Activated T-cell treated with anti-CD3 and anti-CD28 coated beads, Interleukin-2, amount 50 U/mL, for 4 hours (primary cell): ENCODE measurements at places on chromosomes 7 and 10. TPM values are rescaled to one million over a fixed set of nuclear protein-coding genes. Genes with fewer than 3 reads are reported as not detected.

- no peak for DNase-seq
These were observed 945.5 kb downstream of the SORCS3 start for GRCh38 chr10:105586451-105587098.

DNA sequence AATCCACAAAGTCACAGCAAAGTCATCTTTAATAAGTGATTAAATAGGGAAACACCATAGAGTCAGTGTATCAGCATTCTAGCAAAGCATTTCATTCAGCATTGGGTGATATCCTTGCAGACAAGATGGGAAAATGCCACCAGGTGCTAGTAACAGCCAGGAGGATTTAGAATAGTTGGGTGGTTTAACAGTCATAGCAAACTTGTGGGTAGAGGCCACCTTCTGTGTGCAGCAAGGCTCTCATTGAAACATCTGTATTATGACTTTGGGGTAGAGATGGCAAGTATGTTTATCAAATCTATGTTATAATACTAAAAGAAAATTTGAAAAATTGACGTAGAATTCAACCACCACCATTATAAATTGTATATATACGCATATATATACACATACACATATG lies 26.4 kb upstream of the ADO start:
- no peak for DNase-seq

DNA sequence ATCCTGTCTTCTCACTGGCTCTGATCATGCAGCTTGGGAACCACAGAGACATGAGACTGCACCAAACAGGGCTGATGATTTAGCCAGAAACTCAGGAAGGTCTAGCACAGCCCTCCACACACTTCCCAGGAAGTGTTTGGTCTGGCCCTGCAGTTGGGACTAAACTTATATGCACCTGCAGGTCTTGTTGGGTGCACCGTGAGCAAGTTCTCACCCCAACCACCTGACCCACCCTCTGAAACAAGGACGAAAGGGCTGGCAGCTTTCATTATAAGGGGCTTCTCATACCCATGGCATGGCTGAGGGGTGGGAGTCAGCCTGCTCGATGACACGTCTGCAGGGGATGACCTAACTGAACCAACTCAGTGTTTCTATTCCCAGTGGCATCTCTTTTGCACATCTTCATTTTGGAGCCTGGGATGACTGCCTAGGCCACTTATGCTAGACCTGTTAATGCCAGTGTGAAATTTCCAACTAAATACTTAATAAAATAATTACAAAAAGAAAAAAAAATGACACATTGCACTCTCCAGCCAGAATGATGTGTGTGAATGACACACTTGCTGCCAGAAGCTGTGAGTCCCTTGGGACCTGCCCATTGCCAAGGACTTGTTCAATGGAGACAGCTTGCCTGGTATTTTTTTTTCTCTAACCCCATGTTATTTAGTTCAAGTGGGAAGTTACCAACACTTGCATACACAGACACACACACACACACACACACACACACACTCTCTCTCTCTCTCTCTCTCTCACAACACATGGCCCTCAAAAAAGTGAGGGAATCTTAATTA lies 102.6 kb downstream of the NEURL1 start:
- DNase-seq = no peak

DNA sequence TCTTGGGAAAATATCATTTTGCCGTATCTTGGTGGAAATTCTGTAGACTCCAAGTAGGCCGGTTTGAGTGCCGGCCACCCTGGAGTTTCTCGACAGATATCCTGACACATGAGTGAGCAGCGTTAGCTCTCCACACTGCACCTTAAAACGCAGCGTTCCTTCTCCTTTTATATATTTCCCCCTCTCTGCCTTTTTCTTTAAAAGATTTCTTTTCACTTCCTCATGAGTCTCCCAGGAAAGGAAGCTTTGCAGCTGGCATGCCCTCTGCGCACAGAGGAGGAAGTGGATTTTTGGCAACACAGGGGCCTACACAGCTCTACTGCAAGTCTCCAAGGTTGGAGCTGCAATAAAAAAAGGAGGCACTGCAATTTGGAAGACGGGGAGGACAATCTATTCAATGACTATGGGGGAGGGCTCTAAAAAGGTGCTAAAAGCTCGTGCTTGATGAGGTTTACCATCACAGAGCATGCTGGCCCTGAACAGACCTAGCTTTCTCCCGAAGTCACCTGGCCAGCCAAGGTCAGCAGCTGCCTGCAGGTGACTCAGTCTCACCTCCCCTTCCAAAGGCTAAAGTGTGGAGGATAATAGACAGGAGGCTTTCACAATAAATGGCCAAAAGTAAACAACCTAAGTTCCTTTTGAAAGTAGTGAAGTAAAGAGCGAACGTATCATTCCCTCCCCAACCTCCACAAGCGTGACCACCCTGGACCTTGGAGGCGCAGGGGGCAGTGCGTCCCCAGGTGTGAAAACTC lies 252.8 kb downstream of the ZMYND11 start:
- DNase-seq = no peak

DNA sequence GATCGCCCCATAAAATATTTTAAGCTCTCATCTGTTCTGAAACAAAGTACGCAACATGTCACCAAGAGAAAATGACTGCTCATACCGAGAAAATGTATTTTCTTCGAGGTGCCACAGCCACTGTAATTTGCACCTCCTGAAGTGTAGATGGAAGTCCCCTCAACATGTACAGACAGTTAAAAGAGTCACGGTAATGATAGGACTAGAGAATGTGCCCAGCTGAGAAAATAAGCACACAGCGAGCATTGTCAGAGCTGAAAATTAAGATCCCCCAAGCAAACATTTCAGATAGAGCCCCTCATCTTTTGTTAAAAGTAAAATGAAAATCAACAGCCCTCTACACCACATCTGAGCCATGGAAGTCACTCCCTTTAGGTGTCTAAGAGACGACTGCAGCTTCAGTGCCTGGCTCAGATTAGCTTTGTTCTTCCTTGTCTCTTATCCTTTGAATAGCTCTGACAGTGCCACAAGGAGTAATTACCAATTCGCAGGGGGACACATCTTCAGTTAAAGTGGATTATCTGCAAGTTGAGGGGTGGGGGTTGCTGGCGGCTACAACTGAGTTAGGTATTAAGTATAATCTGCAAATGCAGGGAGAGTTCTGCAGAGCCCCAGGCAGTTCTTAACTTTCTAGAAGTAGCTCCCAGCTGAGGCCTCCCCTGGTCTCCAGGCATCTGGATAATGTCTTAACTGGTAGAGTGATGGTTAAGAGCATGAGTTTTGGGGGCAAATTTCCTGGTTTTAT lies 222.7 kb upstream of the C7orf33 start:
- DNase-seq = no peak

- DNase-seq = no peak
These were observed 1.8 kb upstream of the NUB1 start for GRCh38 chr7:151339651-151340382.

DNA sequence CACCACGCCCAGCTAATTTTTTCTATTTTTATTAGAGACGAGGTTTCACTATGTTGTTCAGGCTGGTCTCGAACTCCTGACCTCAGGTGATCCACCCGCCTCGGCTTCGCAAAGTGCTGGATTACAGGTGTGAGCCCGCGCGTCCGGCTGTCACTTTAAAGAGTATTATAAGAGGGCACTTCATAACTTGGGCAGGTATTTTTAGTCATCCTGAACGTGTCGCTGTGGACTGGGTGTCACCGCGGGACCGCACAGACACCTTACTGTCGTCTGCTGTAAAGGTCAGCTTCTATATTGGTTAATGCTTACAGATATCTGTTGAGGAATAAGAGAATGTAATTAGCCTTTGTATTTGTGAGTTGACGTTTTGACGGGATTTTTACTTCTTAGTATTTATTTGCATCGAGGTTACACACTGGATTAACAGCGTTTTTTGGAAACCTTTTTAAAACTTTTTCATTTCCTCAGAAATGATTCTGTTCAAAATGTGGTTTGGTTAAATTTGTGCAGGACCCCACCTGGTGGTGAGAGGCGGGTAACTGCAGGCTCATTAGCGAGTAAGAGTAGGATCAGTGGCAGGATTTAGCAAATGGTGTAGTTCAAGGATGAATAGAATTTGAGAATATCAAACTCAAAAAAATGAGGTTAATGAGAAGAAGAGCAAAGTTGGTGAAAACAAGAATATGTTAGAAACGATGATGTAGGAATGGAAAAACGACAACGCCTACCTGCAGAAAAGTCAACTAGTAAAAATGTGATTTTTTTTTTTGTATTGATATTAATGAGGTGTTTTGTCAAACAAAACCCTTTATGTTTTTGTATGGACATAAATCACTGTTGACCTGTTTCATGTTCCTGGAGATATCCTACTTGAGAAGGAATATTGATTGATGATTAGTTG lies 3.2 kb downstream of the DNAJB6 start:
- DNase-seq = peak; percentile 60

DNA sequence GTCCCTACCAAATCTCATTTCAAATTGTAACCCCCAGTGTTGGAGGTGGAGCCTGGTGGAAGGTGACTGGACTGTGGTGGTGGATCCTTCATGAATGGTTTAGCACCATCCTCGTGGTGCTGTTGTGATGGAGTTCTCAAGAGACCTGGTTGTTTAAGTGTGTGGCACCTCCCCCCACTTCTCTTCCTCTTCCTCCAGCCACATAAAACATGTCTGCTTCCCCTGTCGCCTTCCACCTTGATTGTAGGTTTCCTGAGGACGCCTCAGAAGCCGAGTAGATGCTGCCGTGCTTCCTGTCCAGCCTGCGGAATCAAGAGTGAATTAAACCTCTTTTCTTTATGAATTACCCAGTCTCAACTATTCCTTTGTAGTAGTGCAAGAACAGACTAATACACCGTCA lies 21.0 kb downstream of the GRB10 start:
- no peak for DNase-seq

DNA sequence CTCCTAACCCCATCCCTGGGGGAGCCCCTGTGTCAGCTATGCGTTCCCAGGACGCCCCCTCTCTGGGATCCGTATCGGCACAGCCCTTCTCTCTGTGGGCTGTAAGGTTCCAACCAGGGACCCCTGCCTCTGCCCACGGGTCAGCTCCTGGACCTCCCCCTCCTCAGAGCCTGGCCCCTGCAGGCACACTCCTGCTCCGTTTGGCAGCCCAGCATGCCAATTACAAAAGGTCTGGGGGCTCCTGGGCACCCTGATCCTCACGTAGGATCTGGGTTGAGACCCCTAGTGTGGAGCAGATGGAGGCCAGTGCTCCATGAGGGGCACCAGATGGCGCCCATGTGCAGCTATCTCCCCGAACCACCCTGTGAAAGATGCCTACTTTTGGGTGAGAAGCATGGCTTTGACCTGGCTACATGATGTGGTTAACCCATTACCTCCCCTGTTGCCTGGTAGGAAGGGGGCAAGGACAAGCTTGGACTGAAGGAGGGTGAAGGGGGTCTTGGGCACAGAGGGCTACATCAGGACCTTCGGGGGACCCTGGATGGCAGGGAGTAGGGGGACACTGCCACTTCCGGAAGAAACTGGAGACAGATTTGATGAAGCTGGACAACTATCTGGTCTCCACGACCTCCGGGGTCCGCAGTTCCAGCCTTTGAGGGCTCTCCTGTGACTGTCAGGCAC lies 9.0 kb downstream of the TACR2 start:
- DNase-seq = peak; percentile 27

DNA sequence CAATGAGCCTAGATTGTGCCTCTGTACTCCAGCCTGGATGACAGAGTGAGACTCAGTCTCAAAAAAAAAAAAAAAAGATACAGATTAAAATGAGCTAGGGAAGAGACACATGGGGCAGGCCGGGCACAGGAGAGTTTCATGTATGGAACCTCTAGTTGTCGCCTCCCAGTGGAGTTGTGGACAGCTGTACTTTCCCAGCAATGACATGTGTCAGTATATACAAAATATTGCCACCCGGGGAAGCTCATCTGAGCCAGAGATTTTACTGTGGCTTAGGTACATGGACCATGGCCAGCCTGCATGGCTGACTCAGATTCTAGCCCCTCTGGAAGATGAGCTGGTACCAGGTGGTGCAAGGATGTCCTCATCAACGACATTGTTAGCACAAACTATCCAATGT lies 87.4 kb downstream of the COL26A1 start:
- DNase-seq = no peak

DNA sequence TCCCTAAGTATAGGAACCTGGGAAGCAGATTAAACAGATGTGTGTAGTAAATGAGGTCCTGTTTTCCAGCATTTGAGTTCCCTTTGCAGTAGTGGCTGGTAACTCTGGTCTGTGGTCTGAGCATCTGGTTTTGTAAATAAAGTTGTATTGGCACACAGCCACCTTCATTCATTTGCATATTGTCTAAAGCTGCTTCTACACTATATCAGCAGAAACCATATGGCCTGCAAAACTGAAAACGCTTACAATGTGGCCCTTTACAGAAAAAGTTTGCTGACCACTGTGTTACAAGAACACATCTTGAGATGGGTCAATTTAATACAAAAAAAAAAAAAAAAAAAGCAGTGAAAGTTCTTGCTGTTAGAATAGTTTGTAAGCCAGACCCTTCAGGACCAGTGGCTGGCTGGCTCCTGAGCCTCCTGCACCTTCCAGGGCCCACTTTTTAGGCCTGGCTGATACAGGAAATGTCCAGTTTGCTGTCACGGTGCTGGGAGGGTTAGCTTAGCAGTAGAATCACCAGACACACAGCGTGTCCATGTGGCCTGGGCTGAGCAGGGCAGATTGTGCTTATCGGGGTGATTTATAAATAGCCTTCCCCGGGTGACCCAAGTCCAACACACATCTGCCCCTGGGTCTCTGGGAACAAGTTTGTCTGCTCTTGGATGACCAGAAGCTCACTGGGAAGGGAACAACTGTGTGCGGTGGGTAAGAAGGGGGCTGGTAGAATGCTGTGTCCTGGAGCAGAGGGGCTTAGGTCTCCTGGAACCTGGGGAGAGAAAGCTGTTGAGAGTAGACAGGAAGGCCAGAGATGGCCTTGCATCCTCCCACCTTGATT lies 1.4 kb downstream of the C10orf71 start:
- DNase-seq = no peak

DNA sequence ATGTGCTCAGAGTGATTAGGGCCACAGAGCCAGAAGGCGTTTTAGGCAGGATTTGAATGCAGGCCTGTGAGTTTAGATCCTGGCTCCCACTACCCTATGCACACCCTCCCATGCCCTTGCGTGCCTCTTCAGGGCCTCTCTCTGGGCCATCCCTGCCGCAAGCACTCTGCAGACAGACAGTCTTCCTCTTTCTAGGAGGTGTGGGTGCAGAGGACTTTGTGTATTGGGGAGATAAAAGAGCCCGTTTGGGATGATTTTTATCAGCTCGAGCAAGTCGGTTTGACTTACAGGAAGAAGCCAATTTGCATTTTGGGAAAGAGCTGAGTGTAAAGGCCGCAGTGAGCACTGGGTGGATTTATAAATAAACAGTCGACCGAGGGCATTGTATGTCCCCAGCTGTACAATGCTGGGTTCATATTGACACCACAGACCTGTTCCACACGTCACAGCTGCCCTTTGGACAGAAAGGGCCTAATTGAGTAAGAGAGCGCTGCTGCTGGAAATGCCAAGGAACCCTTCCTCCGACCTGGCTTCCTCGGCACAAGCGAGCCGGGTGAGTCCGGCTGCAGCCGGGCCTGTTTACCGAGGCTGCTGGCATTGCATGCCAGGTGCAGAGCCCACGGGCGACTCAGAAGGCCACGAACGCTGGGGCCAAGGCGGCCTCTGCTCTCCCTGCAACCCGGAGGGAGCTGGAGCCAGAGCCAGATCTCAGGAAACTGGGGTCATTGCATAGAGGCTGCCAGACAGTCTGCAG lies 25.1 kb downstream of the ZMIZ1 start:
- DNase-seq = no peak

GRCh38 chr7:46286356-46286755 lies 365.3 kb upstream of the IGFBP3 start:
- DNase-seq = no peak

The CUEDC2 gene
- 50.6 TPM for total RNA-seq

The GRM8 gene
- not detected for total RNA-seq

The RUFY2 gene
- total RNA-seq = 4.4 TPM
